ENCODE measurements at places on chromosomes 2 and 18. TPM values are rescaled to one million over a fixed set of nuclear protein-coding genes. Genes with fewer than 3 reads are reported as not detected.

Gene DSG1
- total RNA-seq, result not detected

Gene NR4A2
- 25.3 TPM for total RNA-seq

Gene LOXL3
- total RNA-seq, result 16.2 TPM

Gene LYPD1
- total RNA-seq, result 0.22 TPM

Gene SALL3
- not detected for total RNA-seq

Gene SLC40A1
- total RNA-seq, result 51.1 TPM

Gene IL36B
- total RNA-seq, result not detected

Gene SCTR
- total RNA-seq, result not detected

Gene ZCCHC2
- 32.4 TPM for total RNA-seq

Gene GCG
- total RNA-seq, result not detected

Gene C18orf54
- 5.7 TPM for total RNA-seq

Gene VWC2L
- total RNA-seq, result not detected

Gene NGEF
- total RNA-seq, result 25.1 TPM

Gene MEP1B
- not detected for total RNA-seq
